ENCODE measurements at places on chromosomes 7 and 10.

GRCh38 chr10:71349406-71349805 lies 30.3 kb downstream of the SLC29A3 start:
- no peak for DNase-seq

DNA sequence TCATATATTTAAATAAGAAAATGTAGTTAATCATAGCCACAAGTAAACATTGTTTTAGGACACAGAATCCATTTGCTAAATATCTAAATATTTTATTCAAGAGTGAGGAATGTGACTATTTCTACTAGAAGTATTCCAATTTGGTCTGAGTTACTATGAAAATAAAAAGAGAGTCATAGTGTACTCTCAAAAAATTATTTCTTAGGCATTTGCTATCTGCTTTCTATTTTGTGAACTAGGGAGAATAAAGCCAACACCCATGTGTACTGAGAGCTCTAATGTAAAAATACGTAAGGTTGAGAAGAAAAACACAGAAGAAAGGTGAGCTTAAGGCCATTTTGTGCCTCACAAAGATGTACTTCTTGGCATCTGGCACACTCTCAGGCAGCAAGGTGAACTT lies 38.3 kb downstream of the PRTFDC1 start:
- no peak for DNase-seq

GRCh38 chr10:22305721-22306120 lies 10.5 kb upstream of the COMMD3 start:
- no peak for DNase-seq

DNA sequence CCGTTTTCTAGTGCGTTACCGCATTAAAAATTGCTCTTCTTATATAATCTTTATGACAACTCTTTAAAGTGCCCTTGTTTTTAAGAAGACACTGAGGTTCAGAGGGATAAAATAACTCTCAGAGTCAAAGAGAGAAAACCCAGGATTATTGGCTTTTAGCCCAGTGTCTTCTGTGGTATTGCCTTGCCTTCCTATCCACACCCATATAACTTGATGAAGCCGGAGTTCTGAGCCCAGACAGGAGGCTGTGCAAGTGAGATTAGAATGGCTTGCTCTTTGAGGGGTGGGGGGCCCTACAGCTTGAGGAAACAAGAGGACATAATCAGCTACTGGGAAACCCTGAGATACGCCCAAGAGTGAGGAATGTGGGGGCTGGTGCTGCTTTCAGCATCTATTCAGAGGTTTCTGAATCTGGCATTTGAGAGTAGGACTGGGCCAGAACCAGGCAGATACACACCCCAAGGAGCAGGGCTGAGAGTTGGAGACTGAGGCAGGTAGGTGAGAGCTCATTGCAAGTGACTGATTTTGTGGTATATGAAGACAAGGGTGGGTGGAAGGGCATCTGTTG lies 2.3 kb downstream of the PRXL2A start:
- no peak for DNase-seq

DNA sequence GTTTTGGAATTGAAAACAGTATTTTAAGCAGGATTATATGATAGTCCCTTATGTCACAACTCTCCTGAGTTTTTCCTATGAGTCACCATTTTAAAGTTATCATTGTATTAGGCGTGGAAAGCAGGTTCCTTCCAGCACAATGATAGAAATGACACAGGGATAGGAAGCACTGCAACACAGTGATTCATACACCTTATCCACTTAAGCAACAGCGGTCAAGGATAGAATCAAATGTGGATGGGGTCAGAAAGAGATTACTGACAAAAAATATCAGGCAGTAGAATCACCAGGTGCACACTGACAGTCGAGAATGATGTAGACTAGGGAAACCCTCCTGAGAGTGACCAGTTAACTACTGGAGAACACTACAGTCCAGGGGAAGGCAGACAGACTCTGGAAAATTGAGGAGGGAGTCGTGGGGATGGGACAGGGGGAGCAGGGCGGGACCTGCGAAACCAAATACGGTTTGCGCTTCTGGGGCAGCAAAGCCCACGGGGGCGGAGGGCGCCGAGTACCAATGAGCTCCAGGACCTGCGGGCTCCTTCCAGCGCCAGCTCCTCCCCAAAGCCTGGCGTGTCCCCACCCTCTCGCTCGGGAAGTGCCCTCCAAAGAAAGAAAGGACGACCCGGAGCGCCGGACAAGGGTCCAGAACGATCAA lies 479 bp downstream of the PNPLA8 start:
- no peak for DNase-seq

DNA sequence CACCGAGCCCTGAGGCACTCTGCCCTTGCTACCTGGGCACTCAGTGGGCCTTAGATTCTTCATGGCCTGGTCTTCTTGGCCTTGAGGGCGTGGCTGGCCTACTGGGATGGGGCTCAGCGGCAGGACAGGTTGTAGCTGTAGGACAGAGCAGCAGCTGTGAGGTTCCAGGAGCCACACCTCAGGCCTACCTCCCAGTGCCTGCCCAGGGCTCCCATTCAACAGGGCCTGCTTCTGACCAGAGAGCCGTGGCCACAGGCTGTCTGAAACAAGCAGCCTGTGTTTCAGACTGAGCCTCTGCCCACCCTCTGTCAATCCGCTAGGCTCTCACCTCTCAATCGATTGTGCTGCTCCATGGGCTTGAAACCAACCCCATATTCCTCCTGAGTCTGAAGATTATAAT lies 928.0 kb upstream of the ZNF722 start:
- no peak for DNase-seq

- no peak for DNase-seq
Measured at GRCh38 chr7:78326876-78327275, 528.3 kb downstream of the PHTF2 start.
